Uterine smooth muscle cell (primary cell): ENCODE measurements at places on chromosomes 3 and 15. TPM values are rescaled to one million over a fixed set of nuclear protein-coding genes. Genes with fewer than 3 reads are reported as not detected.

Gene NANOGP8
- total RNA-seq = not detected in 2 replicates

Gene CPNE9
- not detected in 2 replicates for total RNA-seq

Gene DLEC1
- 0.11 and 0.12 TPM in 2 replicates for total RNA-seq

Gene TMED3
- 124 and 154 TPM in 2 replicates for total RNA-seq

Gene SERPINI2
- total RNA-seq = not detected in 2 replicates

Gene SEMA5B
- total RNA-seq = not detected in 2 replicates

Gene ITIH1
- total RNA-seq = not detected in 2 replicates

Gene PRR20G
- total RNA-seq = not detected in 2 replicates

Gene ITPKA
- 18.1 and 25.0 TPM in 2 replicates for total RNA-seq

Gene OR5K3
- total RNA-seq = not detected in 2 replicates

Gene SUSD5
- total RNA-seq = 2.3 and 4.1 TPM in 2 replicates

Gene GRAMD1C
- total RNA-seq = 5.9 and 7.6 TPM in 2 replicates

Gene CSPG4
- total RNA-seq = 101 and 122 TPM in 2 replicates

Gene NR2E3
- total RNA-seq = 0.22 and 0.25 TPM in 2 replicates

Gene WDR72
- total RNA-seq = not detected in 2 replicates

Gene CCDC12
- 30.6 and 33.2 TPM in 2 replicates for total RNA-seq

Gene XXYLT1
- 12.1 and 14.4 TPM in 2 replicates for total RNA-seq

Gene CLEC3B
- total RNA-seq = 0.25 TPM in 1 of 2 replicates, not detected in the other

Gene NEK10
- 1.7 and 7.0 TPM in 2 replicates for total RNA-seq

Gene KPNA4
- 36.6 and 45.6 TPM in 2 replicates for total RNA-seq
